ENCODE measurements at places on chromosomes 4 and X.

- DNase-seq, result no peak
Measured at GRCh38 chr4:127708985-127709384, 21.2 kb upstream of the SLC25A31 start.

DNA sequence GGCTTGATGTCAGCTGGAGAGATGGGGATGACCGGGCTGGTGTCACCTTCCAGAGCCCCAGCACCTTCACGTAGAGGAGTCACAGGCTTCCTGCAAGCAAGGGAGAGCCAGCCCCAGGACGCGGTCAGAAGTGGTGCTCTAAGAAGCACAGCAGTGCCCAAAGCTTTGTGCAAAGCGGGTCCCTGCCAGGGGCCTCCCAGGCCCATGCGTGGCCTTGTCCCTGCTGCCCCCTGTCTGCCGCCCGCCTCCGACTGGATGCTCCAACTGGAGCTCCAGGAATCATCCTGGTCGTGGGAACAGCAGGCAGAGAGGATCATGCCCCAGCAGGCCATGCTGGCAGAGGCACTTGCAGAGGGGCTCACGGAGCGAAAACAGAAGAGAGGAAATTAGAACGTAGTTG is 40.1 kb upstream of the LRPAP1 start:
- no peak for DNase-seq

- DNase-seq, result no peak
Measured at GRCh38 chr4:128847082-128847724, 37.7 kb downstream of the JADE1 start.

DNA sequence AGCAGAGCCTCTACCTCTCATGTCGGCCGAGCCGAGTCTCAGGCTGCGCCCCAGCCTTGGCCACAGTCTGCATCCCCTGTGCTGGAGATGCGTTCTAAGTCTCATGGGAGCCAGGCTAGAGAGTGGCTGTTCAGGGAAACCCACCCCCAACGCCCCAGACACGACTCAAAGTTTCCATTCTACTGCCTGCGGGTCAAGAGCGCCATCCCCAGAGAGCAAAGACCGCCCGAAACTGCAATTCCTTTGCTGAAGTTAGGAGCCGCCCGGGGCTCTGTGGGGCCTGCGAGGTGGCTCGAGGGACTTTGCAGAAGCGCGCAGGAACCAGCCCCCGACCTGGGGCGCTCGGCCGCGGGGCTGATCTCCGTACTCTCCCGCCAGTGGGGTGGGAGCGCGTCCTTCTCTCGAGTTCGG is 10.0 kb upstream of the ELF4 start:
- DNase-seq, result no peak

DNA sequence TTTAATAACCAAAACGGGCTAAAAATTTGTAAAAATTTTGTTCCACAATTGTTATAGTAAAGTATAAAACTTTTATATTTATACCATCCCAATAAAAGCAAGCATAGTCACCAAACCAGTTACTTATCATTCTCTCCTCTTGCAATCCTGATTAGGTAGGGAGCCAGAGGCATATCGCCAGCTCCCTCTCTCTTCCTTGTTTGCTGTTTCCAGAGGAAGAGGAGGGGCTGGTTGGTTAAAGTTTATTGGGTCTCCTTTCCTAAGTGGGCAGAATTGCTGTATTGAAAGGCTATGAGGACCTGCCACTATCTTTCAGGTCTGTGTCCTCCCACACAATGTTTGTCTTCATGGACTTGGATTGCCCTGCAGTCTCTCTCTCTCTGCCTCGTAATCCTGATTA is 29.6 kb upstream of the BBS12 start:
- no peak for DNase-seq

- no peak for DNase-seq
Measured at GRCh38 chrX:16082470-16083085, 40.8 kb upstream of the GRPR start.

- no peak for DNase-seq
Measured at GRCh38 chrX:48045410-48046311, 25.8 kb downstream of the ZNF630 start.

DNA sequence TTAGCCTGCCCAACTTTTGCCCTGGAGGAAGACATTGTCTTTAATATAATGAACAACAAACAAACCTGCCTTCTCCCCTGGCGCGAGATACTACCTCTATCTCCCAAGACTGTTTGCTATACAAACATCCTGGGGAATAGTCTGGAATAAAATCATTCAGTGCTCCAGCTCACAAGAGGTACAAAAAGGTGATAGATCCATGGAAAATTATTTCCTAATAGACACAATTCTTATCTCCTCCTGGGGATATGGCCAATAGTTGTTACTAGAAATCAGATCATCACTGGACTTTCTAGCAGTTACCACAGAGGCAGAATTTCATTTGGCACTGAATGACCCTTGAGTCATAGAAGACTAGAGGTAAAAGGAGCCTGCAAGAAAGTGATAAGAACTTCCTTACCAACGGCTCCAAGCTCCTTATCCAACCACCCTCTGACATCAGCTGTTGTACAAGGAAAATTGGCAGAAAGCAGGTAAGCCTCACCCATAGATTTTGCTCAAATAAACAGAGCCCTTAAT is 38.1 kb downstream of the MID1 start:
- no peak for DNase-seq

GRCh38 chr4:139403462-139403861 is 50.5 kb upstream of the RAB33B start:
- DNase-seq, result no peak

DNA sequence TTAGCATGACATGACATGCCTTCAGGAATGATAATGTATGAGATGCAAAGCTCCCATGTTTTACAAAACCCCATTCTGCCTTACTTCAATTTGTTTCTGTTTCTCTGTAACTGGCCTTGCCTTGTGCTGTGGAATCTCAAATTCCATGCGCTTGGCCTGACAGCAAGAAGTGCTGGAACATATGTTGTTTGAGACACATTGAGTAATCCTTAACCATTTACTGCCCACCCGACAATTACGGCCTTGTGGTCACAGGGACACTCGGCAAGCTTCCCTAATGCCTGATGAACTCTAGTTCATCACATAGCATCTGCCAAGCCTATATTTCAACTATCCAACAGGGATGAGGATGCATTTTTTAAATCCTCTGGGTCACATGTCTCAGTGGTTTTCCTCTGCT is 226.4 kb upstream of the CASK start:
- no peak for DNase-seq

DNA sequence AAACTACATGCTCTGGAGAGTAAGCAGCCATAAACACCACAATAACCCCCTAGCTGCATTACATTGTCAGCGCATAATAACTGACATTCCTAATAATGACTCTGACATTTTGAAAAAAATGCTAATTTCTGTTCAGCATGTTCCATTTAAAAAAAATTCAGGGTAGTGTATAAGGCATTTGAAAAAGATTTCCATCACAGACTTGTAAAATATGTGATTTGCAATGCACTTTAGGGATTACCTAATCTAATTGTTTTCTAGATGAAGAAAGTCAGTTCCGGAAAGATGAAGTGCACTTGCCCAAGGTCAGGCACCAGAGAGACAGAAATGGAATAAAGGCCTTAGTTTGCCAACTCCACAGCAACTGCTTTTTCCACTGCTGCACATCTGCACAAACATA is 55.3 kb downstream of the FANCB start:
- no peak for DNase-seq

- DNase-seq, result no peak
Measured at GRCh38 chr4:173591760-173592159, 61.7 kb upstream of the HAND2 start.

GRCh38 chr4:47065051-47065481 is 33.7 kb downstream of the GABRB1 start:
- DNase-seq, result no peak

- no peak for DNase-seq
Measured at GRCh38 chrX:22486296-22486695, 213.6 kb downstream of the CBLL2 start.

- no peak for DNase-seq
Measured at GRCh38 chr4:135249024-135249423, 1047.4 kb upstream of the PABPC4L start.

GRCh38 chr4:149980121-149980682 is 98.0 kb upstream of the DCLK2 start:
- no peak for DNase-seq

DNA sequence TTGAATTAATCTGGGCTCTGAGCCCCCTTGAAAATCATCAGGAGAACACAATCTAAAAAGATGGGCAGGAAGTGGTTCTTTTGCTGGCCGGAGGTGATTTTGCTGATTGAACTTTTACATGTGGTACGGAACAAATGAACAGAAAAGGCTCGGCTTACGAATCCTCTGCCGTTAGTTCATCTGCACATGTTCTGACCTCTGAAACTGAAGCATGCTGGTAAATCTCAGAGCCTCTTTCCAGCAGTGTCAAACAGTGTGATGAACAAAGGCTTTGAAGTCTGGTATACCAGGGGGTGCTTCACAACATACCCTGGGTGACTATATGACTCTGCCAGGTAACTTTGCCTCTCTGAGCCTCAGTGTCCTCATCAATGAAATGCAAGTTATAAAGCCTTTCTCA is 194.2 kb upstream of the C1QTNF7 start:
- DNase-seq, result no peak

GRCh38 chr4:87034527-87034926 is 99.7 kb downstream of the AFF1 start:
- no peak for DNase-seq

- no peak for DNase-seq
Measured at GRCh38 chr4:101419336-101420135, 72.2 kb upstream of the PPP3CA start.

DNA sequence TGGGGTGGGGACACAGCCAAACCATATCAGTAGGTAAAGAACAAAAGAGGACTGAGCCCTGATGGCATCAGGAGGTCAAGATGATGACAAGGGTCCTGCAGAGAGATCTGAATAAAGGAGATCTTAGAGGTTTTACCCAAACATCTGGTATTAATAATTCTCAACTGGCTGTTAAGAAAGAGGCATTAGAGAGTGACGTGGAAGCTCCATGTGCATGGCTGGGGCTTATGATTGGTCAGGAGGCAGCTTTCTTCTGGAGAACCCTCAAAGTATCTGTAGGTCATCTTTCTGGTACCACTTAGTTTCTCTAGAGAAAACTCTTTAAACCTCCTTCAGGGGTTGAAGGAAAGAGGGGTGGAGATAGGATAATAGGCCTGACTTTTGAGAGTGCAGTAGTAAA is 18.7 kb downstream of the MGST2 start:
- no peak for DNase-seq
